ENCODE measurements at places on chromosomes 11 and 22.

GRCh38 chr11:119795231-119795630 is 66.2 kb upstream of the NECTIN1 start:
- DNase-seq = no peak

DNA sequence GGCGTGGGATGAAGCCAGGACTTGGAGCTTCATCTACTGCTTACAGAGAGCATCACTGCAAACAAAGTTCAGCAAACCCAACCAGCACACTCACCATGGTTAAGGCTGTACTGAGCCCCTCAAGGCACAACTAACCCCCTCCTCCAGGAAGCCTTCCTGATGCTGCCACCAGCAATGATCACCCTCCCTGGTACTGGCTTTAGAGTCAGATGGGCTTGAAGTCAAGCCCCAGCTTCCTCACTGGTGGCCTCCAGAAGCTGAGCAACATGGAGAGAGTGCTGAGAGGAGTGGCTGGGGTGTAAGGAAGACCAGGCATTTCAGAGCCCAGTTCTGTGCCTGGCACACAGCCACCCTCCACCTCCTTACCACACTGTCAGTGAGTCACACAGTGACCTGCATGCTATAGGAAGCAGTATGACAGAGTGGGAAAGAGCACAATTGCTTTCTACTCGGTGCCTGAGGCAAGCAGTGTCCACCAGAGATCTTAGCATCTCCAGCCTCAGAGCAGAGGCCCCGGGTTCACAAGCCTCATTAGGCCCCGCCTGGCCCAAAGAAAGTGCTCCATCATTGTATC is 24.7 kb upstream of the BAIAP2L2 start:
- DNase-seq = no peak

- DNase-seq = peak; percentile 35
Observed at GRCh38 chr22:35430897-35431322, 31.0 kb downstream of the MCM5 start.

DNA sequence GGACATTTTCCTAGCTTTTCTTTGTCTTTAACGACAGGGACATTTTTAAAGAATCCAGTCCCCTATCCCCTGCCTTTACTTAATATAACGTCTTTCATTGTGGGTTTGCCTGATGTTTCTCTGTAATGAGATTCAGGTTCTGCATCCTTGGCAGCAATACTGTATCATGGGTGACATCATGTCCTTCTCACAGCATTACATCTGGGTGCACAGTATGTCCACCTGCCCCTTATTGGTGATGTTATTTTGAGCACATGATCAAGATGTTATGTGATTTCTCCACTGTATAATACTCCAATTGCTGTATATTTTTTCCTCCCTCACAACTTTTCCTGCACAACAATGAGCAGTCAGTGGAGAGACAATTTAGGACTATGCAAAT is 9.7 kb upstream of the STK33 start:
- DNase-seq = no peak

- no peak for DNase-seq
Observed at GRCh38 chr11:113345978-113346377, 31.6 kb downstream of the TTC12 start.

GRCh38 chr11:129023968-129024676 is 81.5 kb upstream of the TP53AIP1 start:
- no peak for DNase-seq

DNA sequence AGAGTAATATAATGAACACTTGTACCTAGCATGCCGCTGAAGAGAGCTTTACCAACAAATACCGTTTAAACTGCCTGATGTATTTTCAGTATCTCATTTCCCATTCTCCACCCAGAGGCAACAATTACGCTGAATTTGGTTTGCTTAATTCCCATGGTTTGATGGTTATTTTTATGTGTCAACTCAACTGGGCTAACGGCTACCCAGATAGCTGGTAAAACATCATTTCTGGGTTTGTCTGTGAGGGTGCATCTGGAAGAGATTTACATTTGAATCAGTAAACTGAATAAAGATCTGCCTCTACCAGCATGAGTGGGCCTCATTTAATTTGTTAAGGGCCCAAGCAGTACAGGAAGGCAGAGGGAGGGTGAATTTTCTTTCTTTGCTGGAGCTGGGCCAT is 377.9 kb downstream of the DYNC2H1 start:
- no peak for DNase-seq

DNA sequence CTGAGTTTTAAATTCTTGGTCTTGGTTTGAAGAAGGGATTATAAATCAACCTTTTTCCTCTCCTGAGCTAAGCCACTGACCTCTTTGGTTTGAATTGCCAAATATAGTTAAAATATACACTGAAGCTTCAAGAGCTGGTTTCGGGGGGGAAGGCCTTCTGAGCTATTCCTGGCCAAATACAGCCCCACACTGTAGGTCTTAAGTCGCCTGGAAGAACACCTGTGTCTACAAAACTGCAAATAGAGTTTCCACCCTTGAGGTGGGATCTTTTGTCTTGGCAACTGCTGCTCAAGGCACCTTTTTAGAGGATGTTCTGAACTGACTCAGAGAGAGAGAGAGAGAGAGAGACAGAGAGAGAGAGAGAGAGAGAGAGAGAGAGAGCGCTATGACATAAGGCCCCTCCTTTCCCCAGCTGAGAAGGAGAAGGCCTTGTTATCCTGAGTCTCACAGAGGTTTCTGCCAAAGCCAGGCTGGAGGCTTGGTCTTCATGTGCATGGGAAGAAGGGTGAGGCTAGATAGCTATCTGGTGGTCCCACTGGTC is 5.5 kb downstream of the ADM start:
- DNase-seq = no peak

DNA sequence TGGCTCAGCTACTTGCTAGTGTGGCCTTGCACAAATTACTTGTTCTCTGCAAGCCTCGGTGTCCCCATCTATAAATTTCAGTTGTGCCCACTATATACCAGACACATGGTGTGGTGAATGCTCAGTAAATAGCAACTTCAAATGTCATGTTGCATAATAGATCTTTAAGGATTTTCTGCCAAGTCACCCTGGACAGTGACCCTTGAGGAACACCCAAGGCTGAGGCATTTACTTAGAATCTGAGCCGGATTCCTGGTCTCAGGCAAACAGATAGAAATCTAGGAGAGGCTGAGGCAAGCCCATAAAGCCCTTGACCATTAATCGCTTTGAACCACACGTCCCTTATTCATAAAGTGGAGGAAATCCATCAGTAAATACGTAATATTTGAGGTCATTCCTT is 9.7 kb downstream of the TEAD1 start:
- DNase-seq = no peak

GRCh38 chr11:106021181-106021966 is 666 bp downstream of the MSANTD4 start:
- no peak for DNase-seq

DNA sequence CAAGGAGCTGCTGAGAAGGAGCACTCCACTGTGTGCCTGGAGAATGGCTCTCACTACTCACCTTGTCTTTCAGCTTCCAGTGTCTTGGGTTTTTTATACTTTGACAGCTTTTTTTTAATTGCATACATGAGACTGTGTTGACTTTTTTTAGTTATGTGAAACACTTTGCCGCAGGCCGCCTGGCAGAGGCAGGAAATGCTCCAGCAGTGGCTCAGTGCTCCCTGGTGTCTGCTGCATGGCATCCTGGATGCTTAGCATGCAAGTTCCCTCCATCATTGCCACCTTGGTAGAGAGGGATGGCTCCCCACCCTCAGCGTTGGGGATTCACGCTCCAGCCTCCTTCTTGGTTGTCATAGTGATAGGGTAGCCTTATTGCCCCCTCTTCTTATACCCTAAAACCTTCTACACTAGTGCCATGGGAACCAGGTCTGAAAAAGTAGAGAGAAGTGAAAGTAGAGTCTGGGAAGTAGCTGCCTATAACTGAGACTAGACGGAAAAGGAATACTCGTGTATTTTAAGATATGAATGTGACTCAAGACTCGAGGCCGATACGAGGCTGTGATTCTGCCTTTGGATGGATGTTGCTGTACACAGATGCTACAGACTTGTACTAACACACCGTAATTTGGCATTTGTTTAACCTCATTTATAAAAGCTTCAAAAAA is 72.6 kb downstream of the NCAPD3 start:
- DNase-seq = no peak

DNA sequence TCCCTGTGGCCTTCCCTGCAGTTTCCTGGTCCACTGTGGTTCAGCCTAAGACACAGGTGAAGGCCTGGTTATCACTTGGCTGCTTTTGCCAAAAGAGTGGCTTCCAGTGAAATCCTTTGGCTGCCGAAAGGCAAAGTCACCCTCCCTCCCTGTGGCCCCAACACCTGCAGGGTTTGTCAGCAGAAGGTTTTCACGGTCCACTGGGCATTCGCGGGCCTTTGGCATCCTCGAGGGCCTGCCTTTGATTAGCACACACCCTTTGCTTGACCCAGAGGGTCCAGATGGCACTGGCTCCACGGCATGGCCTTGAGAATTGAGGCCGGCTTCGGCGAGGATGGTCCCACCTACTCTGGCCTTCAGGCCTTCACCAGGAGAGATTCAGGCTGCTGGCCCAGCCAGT is 35.3 kb downstream of the RTN4R start:
- DNase-seq = no peak

DNA sequence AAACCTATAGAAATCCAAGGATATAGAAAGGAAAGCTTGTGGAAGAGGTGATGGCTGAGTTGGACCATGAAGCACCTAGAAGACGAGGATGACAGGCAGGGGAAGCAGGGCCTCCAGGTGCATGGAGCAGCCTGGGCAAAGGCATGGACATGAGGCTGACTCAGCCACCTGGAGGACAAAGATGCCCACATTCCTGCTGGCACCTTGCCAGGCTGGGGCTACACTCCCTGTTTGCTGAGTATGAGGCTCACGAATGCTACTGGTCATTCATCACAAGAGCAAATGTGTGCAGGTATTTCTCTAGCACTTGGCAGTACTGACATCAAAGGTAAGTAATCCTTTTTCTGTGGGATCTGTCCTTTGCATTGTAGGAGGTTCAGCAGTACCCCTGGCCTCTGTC is 7.1 kb upstream of the SCGB2A1 start:
- no peak for DNase-seq

GRCh38 chr11:120281143-120281795 is 41.3 kb downstream of the POU2F3 start:
- DNase-seq = no peak

- no peak for DNase-seq
Observed at GRCh38 chr11:121478895-121479697, 26.3 kb upstream of the SORL1-AS1 start.
